SHP77 (cell line): ENCODE measurements at places on chromosomes 6 and 20.

DNA sequence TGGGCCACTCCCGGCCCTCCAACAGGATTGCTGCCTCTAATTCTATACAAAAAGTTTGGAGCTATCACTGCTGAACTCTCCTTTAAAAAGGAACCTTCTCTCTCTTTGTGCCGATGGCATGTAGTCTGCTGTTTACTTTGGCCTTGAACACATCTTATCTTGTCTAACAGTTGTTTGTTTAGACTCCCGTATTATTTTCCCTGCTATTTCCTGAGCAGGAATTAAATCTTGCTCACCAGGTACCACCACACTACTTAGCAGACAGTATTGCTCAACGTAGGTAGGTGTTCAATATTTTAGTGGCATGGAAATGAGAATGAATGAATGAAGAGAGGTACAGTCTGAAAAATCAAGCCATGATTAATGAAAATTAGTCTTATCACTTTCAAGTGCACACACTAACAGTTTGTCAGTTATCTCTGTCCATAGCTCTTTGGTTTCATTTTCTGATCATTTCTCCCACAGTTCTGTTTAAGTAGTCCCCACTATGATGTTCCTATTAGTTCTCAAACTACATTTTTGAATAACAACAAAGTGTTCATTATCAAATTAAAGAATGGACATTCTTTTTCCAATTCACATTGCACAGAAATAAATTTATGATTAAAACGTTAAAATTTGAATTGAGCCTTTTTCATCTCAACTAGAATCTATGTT lies 6.8 kb upstream of the HEY2 start:
- no peak for DNase-seq

DNA sequence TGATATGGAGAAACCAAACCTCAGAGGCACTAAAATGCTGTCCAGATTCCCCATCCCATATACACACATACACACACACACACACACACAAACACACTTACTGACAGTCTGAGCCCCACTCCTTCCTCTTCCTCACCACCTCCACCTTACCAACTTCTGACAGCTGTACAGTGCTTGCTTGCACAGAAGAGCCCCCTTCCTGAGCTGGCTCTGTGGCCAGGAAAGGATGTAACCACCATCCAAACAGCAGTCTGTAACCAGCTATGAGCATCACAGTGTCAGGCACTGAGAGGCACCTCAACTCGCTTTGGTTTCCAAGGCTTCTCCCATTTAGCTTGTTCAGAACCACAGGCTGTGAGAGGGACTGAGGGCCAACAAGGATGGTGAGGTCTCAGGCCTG lies 5.9 kb upstream of the C6orf136 start:
- no peak for DNase-seq

- DNase-seq, result peak; percentile 71
Measured at GRCh38 chr20:36435592-36436541, 105.5 kb upstream of the MYL9 start.

DNA sequence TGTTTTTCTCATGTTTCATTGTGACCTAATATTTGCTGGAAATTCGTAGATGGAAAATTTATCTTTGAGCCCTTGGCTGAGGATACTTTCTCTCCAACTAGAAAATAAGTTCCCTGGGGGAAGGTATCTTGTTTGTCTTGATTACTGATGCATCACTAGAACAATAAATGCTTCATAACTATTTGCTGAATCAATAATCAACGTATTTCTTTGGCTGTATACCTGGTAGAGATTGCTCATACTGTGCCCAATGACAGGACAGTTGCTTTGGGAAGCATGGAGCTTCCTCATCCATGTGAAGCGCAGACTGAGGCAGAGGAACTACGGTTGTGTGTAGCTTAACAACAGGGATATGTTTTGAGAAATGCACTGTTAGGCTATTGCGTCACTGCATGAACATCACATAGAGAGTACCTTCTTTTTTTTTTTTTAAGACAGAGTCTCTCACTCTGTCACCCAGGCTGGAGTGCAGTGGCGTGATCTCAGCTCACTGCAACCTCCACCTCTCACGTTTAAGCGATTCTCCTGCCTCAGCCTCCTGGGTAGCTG lies 34.2 kb upstream of the RPN2 start:
- no peak for DNase-seq
